ENCODE measurements at places on chromosomes 16 and 17. TPM values are rescaled to one million over a fixed set of nuclear protein-coding genes. Genes with fewer than 3 reads are reported as not detected.

CD300C gene
- not detected for total RNA-seq

NBR1 gene
- 113 TPM for total RNA-seq

CDH16 gene
- not detected for total RNA-seq

ZNF18 gene
- 9.4 TPM for total RNA-seq

PPM1E gene
- total RNA-seq, result under 0.01 TPM

Measured in smooth muscle cell of the umbilical artery (primary cell).